DMS 273 treated with DMSO at 0.1 percent for 48 hours (cell line): ENCODE measurements at places on chromosomes 6 and 20.
A peak's percentile ranks its signal among the peaks of the same experiment; 100 is the strongest.

DNA sequence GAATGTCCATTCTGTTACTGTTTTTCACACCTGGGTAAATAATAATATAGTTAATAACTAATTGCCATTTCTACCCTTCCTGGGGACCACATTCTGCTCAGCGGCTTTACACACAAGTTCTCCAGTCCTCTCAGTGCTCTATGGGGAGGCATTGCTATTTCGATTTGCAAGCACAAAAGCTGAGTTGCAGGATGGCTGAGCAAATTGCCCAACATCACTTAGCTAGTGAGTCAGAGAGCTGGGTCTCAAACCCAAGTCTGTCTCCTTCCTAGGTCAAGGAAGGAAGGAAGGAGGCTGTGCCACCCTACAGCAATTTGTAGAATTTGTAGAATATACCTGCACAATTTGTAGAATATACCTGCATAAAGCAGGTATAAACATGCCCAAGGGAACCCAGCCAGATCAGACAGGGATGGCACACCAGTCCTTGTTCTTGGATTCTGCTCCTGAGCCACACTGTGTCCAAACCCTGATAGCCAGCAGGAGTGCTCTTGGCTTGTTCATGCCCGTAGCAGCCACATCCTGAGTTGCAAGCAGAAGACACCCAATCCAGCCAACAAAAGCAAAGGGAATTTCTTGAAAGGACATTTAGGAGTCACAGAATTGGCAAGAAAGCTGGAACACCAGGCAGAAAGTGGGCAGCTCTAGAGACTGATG, 56.9 kb downstream of the LY86 start:
- no peak for DNase-seq

GRCh38 chr6:8941577-8941976, 506.2 kb upstream of the SLC35B3 start:
- DNase-seq: no peak

DNA sequence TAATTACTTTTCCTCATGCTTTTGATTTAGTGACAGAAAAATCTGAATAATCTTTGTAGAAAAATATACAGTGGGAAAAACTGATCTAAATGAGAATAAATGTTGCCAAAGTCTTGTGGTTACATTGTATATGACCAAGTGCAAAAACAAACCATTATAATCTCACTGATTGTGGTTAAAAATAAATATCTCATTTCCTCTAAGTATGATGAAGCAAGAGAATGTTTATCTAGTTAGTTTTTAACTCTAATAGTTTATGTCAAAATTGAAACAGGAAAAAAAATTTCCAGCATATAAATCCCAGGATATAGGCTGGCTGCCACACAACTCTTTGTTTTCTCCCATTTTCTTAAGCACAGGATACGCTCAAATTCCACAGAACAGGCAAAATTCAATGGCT, 392.7 kb upstream of the ID4 start:
- DNase-seq: no peak

DNA sequence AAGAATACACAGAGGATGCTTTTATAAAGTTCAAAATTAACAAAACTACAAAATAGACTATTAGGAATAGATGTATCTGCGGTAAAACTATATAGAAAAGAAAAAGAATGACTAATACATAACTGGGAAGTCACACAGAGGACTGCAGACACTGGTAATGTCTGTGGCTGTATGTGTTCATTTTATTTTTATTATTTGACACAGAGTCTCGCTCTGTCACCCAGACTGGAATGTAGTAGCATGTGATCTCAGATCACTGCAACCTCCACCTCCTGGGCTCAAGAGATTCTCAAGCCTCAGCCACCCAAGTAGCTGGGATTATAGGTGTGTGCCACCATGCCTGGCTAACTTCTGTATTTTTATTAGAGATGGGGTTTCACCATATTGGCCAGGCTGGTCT, 38.9 kb downstream of the ESF1 start:
- DNase-seq: no peak

- DNase-seq: no peak
Observed at GRCh38 chr20:33175123-33175522, 7.2 kb downstream of the BPIFA2 start.

GRCh38 chr6:85192596-85192995, 257.3 kb upstream of the NT5E start:
- no peak for DNase-seq

DNA sequence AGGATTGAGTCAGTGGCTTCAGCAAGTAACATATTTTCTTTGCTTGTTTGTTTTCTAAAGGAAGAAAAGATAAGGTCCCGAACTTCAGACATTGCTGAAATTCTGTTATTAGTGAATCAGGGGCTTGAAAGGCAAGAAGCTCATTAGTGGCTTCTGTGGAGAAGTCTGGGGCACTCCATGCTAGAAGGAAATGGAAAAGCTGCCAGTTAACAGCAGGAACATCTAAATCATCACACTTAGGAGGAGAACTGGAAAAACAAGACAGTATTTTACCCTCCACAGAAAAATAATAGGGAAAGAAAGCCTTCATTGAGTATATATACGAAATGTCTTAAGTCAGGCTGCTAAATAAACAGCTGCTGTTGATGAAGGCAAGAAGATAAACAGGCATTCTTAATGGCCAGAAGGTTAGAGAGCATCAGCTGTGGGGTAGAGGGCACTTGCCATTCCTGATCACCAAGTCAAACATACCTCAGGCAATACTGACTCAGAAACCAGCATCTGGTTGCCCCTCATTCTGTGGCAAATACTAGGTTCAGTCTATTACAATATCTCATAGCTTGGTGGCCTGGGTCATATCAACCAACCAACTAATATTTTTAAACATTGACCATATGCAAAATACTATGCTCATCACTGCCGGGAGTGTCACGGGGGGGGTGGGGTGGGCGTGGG, 143.2 kb upstream of the TENT5A start:
- no peak for DNase-seq

- no peak for DNase-seq
Observed at GRCh38 chr20:23602241-23602640, 3.5 kb downstream of the CST9 start.

DNA sequence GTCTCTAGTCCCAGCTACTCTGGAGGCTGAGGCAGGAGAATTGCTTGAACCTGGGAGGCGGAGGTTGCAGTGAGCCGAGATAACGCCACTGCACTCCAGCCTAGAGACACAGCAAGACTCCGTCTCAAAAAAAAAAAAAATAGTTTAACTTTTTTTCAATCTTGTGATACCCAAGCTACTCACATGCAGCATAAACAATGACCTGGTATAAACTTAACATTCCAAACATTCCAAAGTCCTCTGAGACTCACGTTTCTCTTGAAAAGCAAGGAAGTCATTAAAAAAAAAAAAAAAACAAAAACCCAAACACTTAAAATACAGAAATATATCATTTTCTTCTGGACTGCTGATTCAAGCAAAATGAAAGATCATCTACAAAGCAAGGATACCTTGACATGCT, 14.3 kb downstream of the CRNKL1 start:
- DNase-seq: no peak

- DNase-seq: no peak
Observed at GRCh38 chr6:73032586-73032985, 192.7 kb downstream of the KHDC1L start.

GRCh38 chr6:11324453-11325015, 92.1 kb upstream of the NEDD9 start:
- no peak for DNase-seq

- DNase-seq: no peak
Observed at GRCh38 chr20:21607971-21608725, 94.3 kb upstream of the NKX2-2 start.

- DNase-seq: no peak
Observed at GRCh38 chr6:166771701-166772100, 144.7 kb upstream of the RPS6KA2 start.

- DNase-seq: no peak
Observed at GRCh38 chr6:140811642-140812041, 1321.1 kb upstream of the GJE1 start.

GRCh38 chr20:25225642-25226432, 22.0 kb upstream of the PYGB start:
- DNase-seq: no peak

GRCh38 chr6:34317172-34317477, 68.3 kb upstream of the SMIM29 start:
- no peak for DNase-seq

DNA sequence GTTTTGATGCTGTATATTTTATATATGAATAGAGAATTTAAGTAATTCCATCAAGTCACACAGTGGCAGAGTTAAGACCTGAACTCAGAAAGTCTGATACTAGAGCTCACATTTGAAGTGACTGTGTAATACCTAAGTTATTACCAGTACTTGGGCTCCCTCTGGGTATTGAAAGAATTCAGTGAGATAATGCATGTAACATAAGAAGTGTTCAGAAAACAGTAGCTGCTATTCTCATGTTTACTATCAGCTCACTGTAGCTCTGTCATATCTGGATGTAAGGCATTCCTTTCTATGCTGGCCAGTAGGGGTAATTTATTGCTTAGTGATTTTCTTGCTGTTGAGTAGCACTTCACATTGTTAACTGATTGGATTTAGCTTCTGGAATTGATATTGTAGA, 44.6 kb downstream of the NKX2-4 start:
- no peak for DNase-seq

- no peak for DNase-seq
Observed at GRCh38 chr20:54535746-54536145, 60.4 kb downstream of the DOK5 start.

DNA sequence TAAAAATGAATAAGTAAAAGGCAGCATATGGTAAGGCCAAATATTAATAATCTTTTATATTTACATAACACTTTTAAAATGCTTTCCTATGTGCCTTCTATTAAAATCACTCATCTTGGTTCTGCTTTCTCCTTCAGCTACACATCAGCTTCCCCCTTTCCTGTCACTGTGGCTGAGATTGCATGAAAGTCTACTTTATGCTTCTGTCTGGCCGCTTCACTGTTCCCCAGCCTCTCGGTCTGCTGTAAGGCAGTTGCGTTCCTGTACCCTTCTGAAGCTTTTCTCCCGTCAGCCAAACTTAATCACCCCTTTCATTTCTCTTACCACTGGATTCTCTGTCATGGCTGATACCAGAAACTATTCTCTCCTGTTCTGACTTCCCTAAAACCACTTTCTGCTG, 34.6 kb downstream of the SOX4 start:
- DNase-seq: no peak

GRCh38 chr20:43345676-43346075, 112.0 kb upstream of the SRSF6 start:
- DNase-seq: no peak

DNA sequence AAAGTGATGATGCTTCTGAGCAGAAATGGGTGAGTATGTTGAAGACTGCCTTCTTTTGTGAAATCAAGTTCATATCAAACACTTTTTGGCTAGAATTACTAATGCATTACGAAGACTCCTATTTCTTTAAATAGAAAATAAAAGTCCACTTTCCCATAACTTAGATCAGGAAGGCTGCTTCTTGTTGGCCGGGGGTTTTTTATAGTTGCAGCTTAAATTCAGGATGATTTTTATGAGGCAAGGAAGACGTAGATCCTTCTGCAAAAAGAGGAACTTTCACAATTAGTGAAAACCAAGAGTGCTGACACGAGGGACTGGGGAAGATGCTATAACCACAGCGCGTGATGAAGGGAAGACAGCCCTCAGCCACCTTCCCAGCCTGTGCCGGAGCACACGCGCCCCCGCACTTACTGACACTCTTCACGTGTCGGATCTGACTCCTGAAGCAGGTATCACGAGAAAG, 206.1 kb upstream of the PRDM1 start:
- DNase-seq: no peak

GRCh38 chr20:47027042-47027441, 132.4 kb downstream of the EYA2 start:
- DNase-seq: no peak

- DNase-seq: no peak
Observed at GRCh38 chr6:3019065-3019464, 19.4 kb downstream of the NQO2 start.

GRCh38 chr6:89290401-89291155, 24.5 kb downstream of the GABRR2 start:
- no peak for DNase-seq

GRCh38 chr6:52801188-52801841, 2.3 kb downstream of the GSTA1 start:
- DNase-seq: no peak

GRCh38 chr6:157045831-157046454, 268.8 kb downstream of the ARID1B start:
- peak; percentile 15 for DNase-seq

- DNase-seq: no peak
Observed at GRCh38 chr6:30091577-30092381, 16.2 kb upstream of the RNF39 start.

DNA sequence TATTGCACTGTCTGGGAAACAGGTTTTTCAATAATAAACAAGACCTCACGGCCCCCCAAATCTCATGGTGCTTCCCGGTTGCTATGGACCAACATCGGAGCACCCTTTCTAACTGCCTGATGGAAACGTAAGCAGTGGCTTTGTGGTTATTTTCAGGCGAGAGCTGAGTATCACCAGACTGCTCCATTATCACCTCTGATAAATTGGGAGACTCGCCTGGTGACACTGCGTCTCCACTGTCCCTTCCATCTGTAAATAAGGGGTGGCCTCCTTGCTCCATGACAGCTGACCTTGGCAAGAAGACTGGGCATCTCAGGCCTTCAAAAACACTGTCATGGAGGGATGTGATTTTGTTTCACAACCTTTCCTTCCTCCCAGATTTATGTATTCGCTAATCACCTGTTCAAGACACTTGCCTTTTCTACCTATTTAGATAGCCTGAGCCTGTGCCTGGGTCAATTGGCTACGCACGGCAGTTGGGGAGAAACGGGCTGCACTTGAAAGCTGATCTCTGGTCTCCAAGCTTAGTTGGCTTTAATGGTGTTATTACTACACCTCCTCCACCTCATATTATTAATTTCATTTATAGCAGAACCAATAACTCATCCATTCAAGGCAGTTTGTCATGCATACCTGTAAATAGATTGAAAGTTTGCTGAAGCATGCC, 17.7 kb upstream of the CDH4 start:
- no peak for DNase-seq

DNA sequence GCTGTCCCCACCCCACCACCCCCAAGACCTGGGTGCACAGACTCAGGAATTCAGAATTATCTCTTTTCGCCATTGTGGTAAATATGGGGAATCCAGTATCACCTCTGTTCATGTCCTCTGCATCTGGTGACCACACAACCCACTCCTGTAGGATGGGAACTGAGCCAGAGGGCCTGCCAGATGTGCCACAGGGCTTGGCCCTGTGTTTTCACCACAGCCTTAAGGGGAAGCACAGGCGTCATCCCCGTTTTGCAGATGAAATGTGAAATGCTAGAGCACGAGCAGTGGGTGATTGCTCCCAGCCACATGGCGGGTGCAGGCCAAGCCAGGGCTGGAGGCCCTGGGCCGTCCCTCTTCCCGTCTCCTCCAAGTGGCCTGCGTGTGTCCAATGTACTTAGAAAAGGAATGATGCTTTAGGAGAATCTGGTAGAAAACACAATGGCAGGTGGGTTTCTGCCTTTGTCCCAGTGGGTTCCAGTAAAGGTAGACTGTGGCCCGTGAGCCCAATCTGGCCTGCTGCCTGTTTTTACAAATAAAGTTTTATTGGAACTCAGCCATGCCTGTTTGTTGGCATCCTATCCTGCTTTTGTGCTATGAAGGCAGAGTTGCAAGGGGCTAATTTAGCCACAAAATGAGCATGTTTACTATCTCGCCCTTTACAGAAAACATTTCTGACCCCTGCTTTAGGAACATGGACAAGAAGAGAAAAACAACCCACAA, 309.2 kb downstream of the CDH4 start:
- DNase-seq: no peak

- DNase-seq: no peak
Observed at GRCh38 chr6:40323881-40324634, 263.1 kb downstream of the LRFN2 start.
